ENCODE measurements at places on chromosomes 5 and 9. TPM values are rescaled to one million over a fixed set of nuclear protein-coding genes. Genes with fewer than 3 reads are reported as not detected.

- no peaks in the 10 kb centered on the region for H3K36me3 ChIP-seq
- no peak for DNase-seq
- no peaks in the 10 kb centered on the region for H3K27me3 ChIP-seq
- H3K4me3 ChIP-seq, result no peak overlapping the region
- no peaks in the 10 kb centered on the region for H3K4me1 ChIP-seq
Observed at GRCh38 chr5:165135565-165135964, 1630.1 kb downstream of the MAT2B start.

- DNase-seq, result no peak
- no peaks in the 10 kb centered on the region for H3K36me3 ChIP-seq
- H3K27ac ChIP-seq, result no peak overlapping the region
- H3K4me3 ChIP-seq, result no peak overlapping the region
Observed at GRCh38 chr5:172002310-172002709, 4.1 kb downstream of the FBXW11 start.

Gene FCN2
- 23.6 TPM for total RNA-seq

GRCh38 chr9:112072721-112073638 lies 102.1 kb downstream of the SUSD1 start:
- H3K4me1 ChIP-seq, result peaks cover 6% of the 10 kb centered on the region
- no peak for DNase-seq
- H3K27ac ChIP-seq, result peak overlapping the region; percentile 60
- no peaks in the 10 kb centered on the region for H3K27me3 ChIP-seq
- no peaks in the 10 kb centered on the region for H3K36me3 ChIP-seq
